ENCODE measurements at places on chromosomes 3 and 15.

DNA sequence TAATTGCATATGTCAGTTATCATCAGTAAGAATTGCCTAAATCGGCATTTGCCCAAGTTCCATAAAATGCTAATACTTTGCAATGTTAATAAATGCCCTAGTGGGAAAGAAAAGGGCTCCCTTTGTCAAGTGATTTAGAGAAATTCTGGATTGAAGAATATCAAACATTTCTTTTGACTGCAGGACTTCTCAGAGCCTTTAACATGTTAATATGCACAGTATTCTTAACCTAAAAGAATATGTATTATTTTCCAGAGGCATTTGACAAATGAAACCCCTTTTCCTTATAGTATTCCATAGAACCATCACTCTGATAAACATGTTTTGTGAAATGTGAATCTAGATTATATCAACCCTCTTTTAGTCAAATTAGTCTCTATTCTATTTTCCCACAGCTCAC is 452.2 kb upstream of the WNT5A start:
- no peak for DNase-seq

DNA sequence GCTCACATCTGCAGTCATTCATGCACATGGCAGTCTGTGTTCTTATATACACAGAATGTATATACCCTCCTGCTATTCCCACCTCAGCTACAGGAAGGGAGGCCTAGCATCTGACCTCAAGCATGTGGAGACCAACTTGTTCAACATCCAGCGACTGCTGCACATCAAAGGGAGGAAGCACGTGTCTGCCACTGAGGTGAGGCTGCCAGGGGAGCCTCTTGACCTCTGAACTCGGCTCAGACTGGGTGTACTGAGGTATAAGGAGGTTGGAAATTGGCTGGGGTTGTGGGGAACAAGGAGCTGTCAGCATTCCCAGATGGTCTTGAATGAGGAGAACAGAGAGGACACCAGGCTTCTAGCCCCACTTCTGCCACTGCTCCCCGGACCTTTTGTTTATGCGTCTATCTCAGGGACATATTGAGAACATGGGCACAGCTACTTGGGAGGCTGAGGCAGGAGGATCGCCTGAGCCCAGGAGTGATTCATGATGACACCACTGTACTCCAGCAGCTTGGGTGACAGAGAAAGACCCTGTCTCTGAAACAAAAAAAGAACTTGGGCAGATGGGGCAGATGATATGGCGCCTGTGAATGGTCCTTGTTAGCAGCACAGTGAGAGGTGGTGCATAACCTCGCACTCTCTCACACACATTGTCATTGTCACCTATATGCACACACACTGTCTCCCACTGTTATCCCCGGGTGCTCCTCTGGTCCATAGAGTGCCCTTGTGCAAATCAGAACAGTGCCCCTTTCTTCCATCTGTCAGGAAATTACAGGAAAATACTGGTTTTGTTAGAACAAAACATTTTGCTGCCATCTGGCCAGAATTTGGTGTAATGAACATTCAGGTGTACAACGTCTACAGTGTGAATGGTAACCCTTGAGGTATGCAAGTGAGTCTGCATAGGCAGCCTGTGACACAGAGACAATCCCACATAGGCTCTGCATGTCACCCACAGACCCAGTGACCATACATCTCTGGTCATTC is 5.4 kb downstream of the VILL start:
- DNase-seq = no peak

DNA sequence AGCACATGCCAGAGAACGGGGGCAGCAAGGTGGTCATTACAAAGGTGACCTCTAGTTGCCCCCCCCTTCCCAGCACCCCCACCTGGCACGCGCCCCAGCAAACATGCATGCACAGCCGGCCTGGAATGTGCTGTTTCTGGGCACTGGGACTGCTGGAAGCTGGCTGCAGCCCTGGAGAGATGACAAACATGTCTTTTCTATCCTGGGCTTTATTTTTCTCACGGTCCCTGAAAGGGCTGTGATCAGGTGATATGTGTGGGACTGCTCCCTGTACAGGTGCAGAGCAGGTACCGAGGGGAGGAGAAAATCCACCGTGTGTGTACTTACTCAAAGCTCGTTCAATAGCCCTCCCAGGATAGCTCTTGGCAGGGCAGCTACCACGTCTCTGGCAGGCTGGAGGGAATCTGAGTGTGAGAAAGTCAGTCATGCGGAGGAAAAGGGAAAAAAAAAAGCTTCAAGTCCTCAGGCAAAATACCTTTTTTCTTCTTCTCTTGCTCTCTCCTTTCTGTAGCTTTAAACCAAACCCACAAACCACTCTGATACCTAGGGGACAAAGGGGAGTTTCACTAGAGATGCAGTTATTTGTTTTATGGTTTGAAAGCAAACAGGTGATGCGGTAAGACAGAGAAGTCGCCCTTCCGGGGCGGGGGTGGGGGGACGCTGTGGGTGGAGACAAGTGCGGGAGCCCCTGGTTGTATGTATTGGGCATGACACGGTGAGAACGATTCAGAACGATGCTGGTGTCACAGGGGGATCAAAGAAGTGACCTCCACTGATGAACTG is 5.0 kb upstream of the HES1 start:
- DNase-seq = peak; percentile 96

- DNase-seq = no peak
Observed at GRCh38 chr3:47421741-47422649, 41.2 kb downstream of the PTPN23 start.

GRCh38 chr3:171799501-171799900 is 10.8 kb downstream of the PLD1 start:
- DNase-seq = no peak

DNA sequence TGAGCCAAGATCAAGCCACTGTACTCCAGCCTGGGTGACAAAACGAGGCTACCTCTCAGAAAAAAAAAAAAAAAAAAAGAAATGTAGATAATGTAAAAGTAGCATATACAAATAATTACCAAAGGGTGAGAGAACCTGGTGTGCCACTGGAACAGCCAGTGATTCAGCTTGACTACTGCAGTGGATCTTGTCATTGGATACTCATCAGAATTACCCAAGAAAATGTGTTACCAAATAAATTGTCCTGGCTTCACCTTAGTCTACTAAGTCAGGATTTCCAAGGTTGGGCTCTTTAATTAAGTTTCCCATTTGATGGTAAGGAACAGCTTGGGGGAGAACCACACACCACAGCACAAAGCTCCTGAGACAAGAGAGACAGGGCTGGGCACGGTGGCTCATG is 1.5 kb downstream of the NICN1 start:
- no peak for DNase-seq

GRCh38 chr15:73328149-73328820 is 40.5 kb downstream of the HCN4 start:
- DNase-seq = no peak

- no peak for DNase-seq
Observed at GRCh38 chr3:66796343-66796742, 201.8 kb upstream of the KBTBD8 start.

DNA sequence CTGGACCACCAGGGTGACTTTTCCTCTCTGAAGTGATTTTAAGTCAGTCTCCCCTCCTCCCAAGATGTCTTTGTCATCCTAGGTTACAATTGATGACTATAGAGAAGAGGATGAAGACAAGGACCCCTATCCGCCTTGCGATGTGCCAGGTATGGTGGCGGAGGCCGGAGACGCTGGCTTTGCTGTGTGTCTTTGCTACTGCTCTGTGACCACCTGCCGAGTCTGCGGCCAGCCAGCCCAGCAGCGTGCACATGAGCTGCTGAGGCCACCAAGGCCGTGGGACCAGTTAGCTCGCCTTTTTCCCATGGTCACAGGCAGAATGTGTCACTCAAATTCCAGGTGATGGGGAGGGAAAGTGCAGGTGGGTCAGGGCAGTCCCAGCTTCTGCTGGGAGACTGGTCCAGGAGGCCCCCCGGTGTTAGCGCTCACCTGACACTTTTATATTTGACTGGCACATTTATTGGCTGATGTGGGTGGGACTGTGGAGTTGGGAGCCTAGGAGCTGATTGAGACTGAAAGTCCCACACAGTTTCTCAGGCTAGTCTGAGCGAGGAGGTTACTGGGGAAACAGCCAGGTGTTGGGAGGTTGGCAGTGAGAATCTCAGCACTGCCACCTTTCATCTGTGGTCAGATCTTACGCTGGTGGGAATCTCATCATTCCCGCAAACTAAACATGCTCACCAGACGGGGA is 114.1 kb downstream of the CHDH start:
- DNase-seq = no peak

- no peak for DNase-seq
Observed at GRCh38 chr15:76056931-76057330, 2.9 kb upstream of the TMEM266 start.

DNA sequence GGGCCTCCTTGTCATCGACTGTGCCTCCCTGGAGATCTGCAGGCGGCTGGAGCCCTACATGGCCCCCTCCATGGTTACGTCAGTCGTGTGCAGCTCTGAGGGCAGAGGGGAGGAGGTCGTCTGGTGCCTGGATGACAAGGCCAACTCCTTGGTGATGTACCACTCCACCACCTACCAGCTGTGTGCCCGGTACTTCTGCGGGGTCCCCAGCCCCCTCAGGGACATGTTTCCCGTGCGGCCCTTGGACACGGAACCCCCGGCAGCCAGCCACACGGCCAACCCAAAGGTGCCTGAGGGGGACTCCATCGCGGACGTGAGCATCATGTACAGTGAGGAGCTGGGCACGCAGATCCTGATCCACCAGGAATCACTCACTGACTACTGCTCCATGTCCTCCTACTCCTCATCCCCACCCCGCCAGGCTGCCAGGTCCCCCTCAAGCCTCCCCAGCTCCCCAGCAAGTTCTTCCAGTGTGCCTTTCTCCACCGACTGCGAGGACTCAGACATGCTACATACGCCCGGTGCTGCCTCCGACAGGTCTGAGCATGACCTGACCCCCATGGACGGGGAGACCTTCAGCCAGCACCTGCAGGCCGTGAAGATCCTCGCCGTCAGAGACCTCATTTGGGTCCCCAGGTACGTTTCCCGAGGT is 146.5 kb downstream of the LRRK1 start:
- no peak for DNase-seq

- no peak for DNase-seq
Observed at GRCh38 chr15:75646944-75647364, 758 bp upstream of the SNX33 start.

DNA sequence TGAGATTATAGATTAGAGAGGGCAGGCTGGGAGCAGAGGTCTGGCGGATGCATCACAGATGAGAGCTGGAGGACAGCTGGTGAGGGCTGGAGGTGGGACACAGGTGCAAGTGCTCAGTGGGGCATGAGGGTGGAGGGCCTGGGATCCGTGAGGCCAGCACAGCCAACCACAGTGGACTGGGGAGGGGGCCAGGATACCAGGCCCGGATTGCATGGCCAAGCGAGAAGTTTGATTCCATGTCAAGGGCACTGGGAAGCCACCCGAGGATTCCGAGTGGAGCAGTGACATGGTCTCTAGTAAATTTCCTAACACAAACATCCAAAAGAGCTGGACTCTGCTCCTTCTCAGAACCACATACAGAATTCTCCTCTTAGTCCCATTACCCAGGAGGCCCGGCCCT is 44.0 kb upstream of the SLC41A3 start:
- DNase-seq = no peak

GRCh38 chr3:17349093-17349492 is 393.3 kb downstream of the TBC1D5 start:
- DNase-seq = no peak

GRCh38 chr15:83992324-83993031 is 243.1 kb upstream of the GOLGA6L4 start:
- no peak for DNase-seq

DNA sequence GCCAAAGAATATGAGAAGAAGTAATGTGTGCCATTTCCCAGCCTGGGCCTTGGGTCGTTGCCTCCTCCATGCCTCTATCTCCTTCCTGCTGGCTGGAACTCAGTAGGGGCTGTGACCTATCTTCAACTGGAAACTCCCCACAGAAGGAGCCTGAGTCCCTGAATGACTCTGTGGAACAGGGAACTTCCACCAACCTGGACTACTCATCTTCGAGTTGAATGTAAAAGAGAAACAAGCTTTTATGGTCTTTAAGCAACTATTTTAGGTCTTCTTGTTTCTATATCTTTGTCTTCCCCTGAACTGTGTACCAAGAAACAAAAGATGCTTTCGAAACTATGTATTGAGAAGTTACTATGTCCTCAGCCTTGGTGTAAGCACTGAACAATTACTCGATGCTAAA is 355.3 kb upstream of the NR2F2 start:
- DNase-seq = no peak

GRCh38 chr15:48002767-48003166 is 118.0 kb upstream of the SLC24A5 start:
- DNase-seq = no peak

DNA sequence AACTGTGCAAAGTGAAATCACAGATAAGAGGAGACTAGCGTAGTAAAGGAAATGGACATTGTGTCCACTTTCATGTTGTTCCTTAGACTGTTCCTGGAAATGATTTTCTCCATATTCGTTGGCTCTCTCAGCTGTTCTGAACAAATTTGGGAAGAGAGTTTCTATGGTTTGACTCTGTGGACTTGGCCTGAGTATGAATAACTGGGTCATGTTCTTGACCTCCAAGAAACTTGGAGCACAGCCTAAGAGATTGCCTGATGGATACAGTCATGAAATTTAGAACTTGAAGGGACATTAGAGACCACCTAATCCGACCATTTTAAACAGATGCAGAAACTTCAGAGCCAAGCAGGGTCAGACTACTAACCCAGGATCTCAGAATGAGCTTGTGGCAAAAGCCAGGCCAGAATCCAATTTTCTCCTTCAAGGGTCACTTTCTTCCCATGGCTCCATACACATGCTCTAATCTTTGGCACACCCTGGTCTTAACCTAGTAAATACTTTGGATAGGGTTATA is 430.4 kb downstream of the RBMS3 start:
- DNase-seq = no peak

DNA sequence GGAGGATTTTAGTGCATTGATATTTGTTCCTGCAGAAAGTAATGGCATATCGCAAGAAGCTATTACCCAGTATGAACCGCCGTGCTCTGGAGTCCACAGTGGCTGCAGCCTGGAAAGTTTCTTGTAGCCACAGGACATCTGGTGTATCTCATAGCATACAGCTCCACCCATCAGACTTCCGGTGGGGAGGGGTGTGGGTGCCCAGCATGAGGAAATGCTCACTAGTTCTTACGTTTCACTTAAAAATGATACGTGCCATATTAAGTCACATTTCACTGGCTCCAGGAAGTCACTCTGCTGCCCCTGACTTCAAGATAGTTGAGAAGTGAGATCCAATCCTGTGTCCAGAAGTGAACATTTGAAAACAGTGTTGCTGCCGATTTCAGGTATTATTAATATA is 990.4 kb downstream of the GBE1 start:
- DNase-seq = no peak

DNA sequence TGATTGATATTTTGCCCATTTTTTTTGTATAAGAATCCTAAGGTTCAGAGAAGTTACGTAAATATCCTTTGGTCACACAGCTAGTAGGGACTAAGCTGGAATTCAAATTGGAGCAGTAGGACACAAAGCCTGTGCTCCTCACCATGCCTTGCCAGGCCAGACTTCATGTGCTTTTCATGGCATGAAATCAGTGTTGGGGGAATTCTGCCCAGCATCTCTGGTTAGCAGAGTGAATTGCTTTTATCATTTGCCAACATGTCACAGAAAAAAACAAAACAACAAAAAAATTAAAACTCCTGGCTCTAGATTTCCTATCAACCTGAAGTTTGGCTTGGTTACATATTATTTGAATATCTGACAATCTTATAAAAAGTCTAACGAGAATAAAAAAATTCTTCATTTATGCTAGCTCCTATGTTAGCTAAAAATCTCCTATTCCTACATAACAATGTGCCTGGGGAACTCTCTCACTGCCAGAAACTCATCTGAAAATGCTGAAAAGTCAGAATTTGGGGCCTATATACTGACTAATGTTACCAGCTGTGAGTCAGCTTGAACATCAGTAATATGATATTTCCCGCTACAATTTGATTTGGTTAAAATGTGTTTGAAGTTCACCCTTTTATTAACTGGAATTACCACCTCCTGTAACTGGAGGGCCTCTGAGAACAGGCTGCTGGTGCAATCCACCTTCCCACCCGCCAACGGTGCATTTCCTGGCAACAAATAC is 141.7 kb downstream of the TIGIT start:
- no peak for DNase-seq

Measured in NCI-H2107 (cell line).